Right cardiac atrium (tissue), 5 donors: ENCODE measurements at places on chromosomes 1 and 21. TPM values are rescaled to one million over a fixed set of nuclear protein-coding genes. Genes with fewer than 3 reads are reported as not detected.

RIPK4 gene
- total RNA-seq = 1.2 TPM

RBM11 gene
- 2.0 TPM for total RNA-seq

OR2L5 gene
- not detected for total RNA-seq

- no peak for DNase-seq
Measured at GRCh38 chr1:54781023-54781723, 16.9 kb upstream of the PARS2 start.

GRCh38 chr1:107100331-107100984, 40.4 kb upstream of the NTNG1 start:
- DNase-seq = no peak

DNA sequence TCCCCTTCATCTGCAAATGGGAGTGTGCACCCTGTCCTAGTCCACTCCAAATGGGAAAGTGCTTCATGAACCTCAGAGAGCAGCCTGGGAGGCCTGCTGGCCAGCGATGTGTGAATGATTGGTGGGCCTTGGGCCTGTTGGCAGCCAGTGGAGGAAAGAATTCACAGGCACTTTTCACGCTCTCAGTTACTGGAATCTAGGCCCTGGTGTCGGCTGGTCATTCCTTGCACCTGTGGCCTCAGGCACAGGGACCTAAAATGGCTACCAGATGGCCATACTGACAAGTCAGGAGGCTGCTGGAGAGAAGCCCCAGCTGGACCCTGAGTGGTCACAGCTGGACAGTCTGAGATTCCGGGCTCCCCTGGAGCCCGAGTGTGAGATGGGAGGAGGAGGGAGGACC, 18.4 kb upstream of the EDN2 start:
- DNase-seq = no peak
